Stomach (tissue), 19 donors: ENCODE measurements at places on chromosomes 5 and 9. TPM values are rescaled to one million over a fixed set of nuclear protein-coding genes. Genes with fewer than 3 reads are reported as not detected.

- no peak for DNase-seq
Measured at GRCh38 chr5:61329550-61330128, 2.4 kb upstream of the ZSWIM6 start.

The INSL6 gene
- not detected for total RNA-seq

The SLC25A48 gene
- total RNA-seq, result 0.37 TPM

The TAF1L gene
- not detected for total RNA-seq

DNA sequence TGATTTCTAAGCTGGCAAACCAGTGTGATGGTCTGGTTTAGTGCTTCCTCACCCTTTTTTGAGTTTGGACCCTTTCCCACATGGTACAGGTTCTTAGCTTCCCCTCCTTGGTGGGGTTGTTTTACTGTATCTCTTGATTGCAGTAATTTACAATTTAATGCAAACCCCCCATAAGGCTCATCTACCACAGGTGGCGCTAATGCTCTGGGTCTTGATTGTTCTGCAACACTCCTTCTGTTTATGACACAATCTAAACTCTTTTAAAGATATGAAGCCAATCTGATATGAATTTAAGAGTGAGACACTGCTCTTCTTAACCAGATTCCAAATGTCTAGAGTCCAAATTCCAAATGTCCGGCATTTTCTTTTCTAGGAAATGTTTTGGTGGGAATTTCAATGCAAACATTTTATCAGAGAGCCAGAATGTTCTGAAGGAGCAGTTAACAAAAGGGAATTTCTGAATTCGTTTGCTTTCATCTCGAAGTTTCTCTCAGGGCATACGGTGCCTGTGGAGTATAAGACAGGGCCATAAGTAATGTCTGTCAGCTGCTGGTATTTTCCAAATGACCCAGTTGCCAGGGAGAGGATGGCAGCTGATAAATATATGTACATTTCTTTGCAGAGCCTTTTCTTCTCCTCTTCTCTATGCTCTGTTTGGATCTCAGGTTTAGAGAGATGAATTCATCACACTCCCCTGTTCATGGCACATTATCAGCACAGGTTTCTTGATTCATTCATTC is 246.8 kb downstream of the ARHGAP26 start:
- no peak for DNase-seq

- no peak for DNase-seq
Measured at GRCh38 chr5:68047035-68047434, 168.5 kb upstream of the PIK3R1 start.

The AMBP gene
- total RNA-seq, result not detected

- no peak for DNase-seq
Measured at GRCh38 chr5:127744241-127744640, 41.0 kb downstream of the CCDC192 start.

GRCh38 chr9:22141908-22142307 is 132.8 kb upstream of the CDKN2B start:
- peak; percentile 48 for DNase-seq

GRCh38 chr9:468766-469426 is 254.2 kb downstream of the DOCK8 start:
- no peak for DNase-seq

DNA sequence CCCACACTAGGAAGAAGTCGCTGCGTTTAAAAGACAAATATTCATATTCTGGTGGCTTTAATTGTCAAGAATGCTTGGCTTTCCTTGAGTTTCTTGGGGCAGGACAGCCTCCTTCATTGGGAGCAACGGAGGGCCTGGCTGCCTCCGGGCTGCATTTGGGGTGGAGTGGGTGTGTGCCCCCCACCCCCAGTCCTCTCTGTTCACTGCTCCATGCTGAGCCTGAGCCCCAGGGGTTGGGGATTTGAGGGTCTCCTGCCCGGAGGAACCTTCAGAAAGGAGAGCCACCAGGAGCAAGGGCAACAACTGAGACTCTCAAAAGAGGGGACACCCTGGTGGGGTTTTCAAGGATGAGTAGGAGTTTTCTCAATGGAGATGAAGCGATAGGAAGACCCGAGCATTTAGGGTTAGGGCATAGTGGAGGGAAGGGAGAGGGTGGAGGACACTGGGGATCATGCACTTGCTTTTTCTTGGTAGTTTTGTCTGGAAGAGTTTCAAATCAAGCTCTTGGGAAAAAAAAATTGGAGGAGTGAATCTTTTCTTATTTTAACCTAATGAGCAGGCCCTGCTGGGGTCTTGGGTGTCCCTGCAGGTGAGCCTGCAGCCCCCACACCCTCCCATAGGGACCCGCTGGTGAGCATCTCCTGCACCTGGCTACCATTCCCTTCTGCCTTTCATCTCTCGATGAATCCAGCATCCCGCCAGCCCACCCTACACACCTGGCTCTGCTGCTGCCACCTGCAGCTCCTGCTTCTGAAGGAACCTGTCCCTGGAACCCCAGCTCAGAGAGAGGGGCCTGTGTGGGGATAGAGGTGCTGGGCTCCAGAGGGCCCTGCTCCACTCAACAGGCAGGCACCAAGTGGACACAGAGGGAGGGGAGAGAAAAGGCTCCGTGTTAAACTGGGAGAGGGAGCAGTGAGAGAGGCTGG is 4.1 kb downstream of the SLC6A19 start:
- no peak for DNase-seq

The P4HA2 gene
- 37.9 TPM for total RNA-seq
